ENCODE measurements at places on chromosomes 4 and X. TPM values are rescaled to one million over a fixed set of nuclear protein-coding genes. Genes with fewer than 3 reads are reported as not detected.

The NFKB1 gene
- 20.9 TPM for total RNA-seq

DNA sequence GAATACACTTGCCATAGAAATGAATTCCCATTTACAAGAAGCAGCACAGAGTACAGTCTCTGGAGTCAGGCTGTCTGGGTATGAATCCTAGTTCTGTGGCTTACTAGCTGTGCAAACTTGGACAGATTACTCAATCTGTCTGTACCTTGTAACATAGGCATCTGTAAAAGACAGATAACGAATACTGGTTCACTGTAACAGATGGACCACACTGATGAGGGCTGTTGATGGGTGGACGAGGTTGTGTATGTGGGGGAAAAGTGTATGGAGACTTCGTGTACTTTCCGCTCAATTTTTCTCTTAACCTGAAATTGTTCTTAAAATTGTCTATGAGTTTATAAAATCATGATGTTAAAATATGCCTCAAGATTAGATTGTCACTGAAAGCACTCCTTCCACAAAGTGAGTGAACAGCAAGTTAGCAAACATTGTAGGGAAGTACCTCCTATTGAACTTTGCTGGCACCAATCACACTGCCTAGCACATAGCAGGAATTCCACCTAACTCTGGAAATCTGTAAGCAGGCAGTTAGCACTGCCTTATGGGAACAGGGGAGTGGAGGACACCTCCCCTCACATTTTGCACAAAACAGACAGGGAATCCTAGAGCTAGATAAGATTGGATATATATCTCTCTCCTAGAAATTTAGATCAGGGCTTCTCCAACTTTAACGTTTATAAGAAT is 6.5 kb upstream of the EXOSC9 start:
- H3K27me3 ChIP-seq, result peaks cover 6% of the 10 kb centered on the region
- no peak overlapping the region for H3K27ac ChIP-seq
- H3K4me3 ChIP-seq, result no peak overlapping the region
- H3K4me1 ChIP-seq, result no peaks in the 10 kb centered on the region

The ADGRL3 gene
- 3.7 TPM for total RNA-seq

DNA sequence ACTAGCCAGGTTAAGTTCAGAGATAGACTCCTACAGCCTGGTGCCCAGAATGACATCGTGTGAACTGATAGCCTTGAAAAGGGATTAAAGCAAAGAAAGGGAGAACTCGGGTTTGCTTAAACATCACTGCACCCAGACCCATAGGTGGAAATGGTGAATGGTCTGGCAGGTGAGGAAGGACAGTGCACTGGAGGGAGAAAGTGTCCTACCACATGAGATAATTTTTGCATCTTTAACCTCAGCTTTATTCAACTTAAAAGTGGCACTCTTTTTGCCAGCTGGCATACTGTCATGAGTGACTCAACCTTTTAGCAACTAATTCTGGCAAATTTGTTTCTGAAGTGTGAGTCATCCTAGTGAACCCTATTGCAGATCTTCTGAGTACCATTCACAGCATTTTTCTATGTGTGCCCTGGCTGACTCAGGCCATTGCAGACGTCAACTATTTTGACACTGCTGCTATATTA is 53.0 kb upstream of the DAPP1 start:
- no peak for DNase-seq
- no peaks in the 10 kb centered on the region for H3K36me3 ChIP-seq
- H3K27ac ChIP-seq, result no peak overlapping the region
- no peak overlapping the region for H3K4me3 ChIP-seq
- no peaks in the 10 kb centered on the region for H3K4me1 ChIP-seq
- H3K27me3 ChIP-seq, result no peaks in the 10 kb centered on the region

Data from heart right ventricle (tissue), 16 donors.